ENCODE measurements at places on chromosomes 11 and 22.

DNA sequence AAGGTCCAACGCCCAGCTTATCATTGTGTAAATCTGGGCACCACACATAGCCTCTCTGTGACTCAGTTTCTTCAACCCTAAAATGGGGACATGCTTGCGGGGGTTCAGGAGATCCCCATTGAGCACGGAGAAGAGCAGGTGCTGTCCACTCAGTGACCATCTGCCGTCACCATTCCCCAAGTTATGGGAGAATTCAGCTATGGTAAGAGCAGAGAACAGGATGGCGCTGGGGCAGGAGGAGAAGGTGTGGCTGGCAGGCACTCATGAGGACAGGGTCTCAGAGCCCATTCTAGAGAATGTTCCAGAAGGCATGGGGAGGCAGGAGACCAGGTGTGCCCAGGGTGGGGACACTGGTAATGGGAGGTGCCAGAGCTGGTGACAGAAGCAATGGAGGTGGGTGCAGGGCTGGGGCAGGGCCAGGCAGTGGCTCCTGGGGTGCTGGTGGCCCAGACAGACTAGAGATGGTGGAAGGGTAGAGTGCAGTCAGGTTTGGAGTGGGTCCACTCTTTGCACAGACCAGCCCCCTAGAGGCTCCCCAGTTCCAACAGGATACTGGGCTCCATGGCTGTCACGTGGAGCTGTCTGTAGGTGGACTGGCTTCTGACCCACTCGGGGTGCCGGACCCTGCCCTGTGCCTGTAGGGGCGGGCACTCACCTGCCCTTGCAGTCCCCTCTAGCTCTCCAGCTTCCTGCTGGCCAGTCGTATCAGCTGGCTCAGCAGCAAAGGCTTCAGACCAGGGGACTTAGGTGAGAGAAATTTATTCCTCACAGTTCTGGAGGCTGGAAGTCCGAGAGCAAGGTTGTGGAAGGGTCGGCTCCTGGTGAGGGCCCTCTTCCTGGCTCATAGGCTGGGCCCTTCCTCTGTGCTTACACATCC is 84.7 kb downstream of the CDKN1C start:
- no peak for DNase-seq

DNA sequence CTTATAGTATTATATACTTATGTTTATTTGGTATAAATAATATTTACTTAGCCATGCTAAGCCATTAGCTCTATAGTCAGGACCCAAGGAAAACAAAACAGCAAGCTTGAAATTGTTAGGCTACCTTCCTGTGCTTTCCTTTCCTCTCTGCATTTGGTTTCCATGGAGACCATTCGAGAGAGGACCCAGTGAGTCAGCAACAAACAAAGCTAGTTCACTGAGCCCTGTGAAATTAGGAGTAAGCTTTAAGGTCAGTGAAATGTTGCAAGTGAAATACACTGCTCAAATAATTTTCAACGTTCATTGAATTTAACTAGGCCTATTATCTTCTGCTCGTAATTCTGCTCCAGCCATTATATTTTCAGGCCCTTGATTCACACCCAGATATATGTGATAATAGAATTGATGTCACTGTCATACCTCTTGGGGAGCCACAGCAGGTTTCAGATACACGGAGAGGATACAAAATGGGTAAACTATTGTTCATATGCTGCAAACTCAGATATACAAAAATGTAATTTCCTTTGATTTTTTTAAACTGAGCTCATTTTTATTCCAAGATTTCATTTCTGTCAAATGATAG is 9.1 kb upstream of the OR10D3 start:
- no peak for DNase-seq

- no peak for DNase-seq
Observed at GRCh38 chr11:113160808-113161124, 153.6 kb upstream of the TTC12 start.

DNA sequence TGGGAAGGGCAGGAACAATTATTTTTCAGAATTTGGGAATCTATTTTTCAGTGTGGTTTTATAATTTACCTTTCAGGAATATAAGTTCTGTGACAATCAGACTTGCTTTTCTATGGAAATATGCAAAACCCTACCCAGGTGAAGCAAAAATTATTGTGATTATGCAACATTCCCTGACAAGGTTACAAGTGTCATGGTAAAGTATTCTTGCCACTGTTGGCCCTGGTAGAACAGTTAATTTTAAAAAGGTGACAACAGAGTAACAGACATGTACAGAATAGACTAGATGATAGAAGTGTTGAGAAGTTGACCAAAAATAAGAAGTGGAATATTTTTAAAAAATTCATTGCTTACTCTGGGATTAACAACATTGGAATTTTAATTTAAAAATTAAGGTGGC is 29.2 kb downstream of the TRAF6 start:
- no peak for DNase-seq

DNA sequence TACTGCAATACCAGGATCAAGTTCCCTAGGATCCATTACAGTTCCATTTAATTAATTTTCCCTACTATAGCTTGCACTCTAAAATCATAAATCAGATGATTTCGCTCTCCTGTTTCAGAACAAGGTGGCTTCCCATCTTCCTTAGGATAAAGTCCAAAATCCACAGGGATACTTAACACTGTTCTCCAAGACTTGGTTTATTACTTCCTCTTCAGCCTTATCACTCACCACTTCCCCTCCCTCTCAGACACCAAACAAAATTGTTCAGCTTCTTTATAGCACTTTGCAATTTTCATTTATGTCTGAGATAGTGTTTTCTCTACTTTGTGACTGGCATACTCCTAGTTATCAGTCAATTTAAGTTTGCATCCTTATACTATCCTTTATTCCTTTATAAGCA is 124.6 kb downstream of the GRIA4 start:
- DNase-seq: no peak

DNA sequence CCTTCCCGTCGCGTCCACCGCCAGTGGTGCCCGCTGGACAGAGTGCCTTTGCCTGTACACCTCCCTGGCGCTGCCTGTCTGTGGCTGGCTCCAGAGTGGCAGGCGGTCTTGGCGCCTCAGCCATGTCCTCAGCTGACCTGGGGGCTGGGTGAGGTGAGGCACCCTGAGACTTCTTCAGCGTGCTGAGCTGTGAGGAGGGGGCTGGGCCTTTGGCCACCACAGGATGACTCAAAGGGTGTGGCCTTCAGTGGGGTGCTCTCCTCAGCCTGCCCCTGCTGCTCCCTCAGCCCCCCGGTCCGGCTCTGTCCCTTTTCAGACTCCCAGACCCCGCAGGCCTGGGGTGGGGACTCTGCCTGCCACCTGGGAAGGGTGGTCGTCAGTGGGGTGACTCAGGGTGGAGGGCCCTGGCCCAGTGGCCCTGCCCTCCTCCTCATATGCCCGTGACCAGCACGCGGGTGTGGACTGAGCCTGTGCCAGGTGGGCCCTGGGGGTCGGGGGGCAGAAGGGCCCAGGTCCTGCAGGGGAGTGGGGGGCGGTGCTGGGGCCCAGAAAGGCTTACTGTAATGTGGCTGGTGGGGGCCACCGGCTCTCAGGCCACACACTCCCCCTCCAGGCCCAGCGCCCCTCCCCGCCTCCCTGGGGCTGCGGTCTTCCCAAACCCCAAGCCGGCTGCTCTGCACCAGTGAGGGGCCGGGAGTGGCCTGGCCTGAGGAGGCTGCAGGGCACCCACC is 15.9 kb downstream of the CRELD2 start:
- peak; percentile 40 for DNase-seq

GRCh38 chr11:122756417-122756816 is 81.9 kb upstream of the CRTAM start:
- peak; percentile 62 for DNase-seq

DNA sequence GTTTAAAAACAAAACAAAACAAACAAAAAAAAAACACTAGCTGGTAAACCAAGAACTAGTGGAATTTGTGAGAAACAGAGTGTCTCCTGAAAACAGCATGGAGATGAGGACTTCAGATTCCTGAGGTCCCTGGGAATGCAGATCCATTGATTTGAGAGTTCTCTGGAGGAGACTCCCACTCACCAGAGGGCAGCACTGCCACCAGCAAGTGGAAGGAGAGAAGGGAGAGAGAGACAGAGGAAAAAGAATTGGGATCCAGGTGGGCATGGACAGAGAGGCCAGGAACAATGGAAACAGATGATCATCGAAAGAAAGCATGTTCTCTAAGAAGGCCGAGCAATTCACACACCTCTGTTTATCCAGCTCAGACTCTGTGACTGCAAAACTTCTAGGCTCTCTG is 31.8 kb downstream of the ETS1 start:
- DNase-seq: no peak

GRCh38 chr11:119185981-119186634 is 833 bp downstream of the NHERF4 start:
- no peak for DNase-seq

- DNase-seq: no peak
Observed at GRCh38 chr11:1559111-1559951, 12.7 kb downstream of the DUSP8 start.

DNA sequence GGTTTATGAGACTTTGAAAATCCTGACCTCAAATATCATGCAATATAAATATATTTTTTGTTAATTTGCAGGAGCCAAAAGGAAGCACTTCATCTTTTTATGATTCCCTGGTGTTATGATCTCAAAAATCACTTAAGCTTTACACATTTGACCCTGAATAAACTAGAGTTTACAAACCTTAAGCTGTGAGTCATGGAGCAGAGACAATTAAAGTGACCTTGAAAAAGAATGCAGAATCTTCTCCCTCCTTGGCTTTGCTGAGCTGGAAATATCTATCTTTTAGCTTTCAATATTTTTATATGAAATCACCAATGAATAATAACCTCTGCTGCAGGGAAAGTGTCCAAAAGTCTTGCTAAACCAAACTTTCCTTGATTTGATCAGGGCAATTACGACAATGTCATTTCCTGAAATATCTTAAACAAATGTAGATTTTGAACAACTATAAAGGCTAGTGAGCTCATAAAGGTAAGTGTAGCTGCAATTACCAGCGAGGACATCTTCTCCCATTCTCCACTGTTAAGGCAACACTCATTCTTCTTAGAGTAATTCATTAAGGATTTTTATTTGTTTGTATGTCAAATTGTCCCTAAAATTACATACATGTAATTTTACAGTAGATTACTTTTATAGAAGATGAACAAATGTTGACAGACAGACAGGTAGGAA is 747.0 kb upstream of the LUZP2 start:
- DNase-seq: no peak

GRCh38 chr22:19110064-19110458 is 12.2 kb downstream of the DGCR2 start:
- no peak for DNase-seq

GRCh38 chr11:58787903-58788302 is 56.2 kb upstream of the GLYAT start:
- DNase-seq: no peak

All from CD4-positive, CD25-positive, alpha-beta regulatory T cell (primary cell).